WERI-Rb-1 (cell line): ENCODE measurements at places on chromosomes 12 and 14.

DNA sequence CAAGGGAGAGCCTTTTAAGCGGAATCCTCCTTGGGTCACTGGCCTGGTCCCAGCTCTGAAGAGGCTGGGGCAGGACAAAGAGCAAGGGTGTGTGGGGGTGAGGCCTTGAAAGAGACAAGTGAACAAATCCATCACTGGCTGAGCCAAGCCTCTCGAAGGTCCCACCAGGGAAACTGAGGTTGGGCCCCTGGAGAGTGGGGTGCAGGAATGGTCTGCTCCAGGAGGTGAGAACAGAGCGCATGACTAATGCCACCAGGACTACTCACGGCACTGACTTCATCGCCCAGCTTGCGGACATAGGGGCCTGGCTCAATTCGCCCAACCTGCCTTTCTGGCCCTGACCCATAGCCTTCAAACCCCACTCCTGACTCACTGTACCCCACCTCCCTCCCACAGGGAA, 19.2 kb upstream of the DEGS2 start:
- no peak for DNase-seq

DNA sequence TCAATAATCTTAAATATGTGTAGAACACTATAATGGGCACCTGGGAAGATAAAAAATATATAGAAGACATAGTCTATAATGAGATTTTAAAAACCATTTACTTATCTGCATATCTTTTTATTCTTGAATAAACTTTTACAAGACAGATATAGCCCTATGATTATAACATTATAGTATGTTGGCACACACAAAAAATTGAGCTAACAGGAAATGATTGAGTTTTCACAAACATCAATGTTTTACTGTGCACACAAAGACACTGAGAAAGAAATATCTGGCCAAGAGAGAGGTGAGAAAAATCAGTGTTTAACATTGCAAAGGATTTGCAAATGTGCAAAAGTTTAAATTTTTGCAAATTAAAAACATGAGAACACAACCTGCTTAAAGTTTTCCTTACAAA, 124.3 kb downstream of the BBS10 start:
- no peak for DNase-seq

- no peak for DNase-seq
These were observed 877 bp downstream of the BAG5 start for GRCh38 chr14:103561381-103562178.

GRCh38 chr12:108090932-108091678, 38.0 kb upstream of the WSCD2 start:
- no peak for DNase-seq

- DNase-seq: peak; percentile 92
These were observed 88.2 kb downstream of the CHGA start for GRCh38 chr14:93011141-93011529.

GRCh38 chr12:58154359-58154758, 213.0 kb downstream of the ATP23 start:
- no peak for DNase-seq

DNA sequence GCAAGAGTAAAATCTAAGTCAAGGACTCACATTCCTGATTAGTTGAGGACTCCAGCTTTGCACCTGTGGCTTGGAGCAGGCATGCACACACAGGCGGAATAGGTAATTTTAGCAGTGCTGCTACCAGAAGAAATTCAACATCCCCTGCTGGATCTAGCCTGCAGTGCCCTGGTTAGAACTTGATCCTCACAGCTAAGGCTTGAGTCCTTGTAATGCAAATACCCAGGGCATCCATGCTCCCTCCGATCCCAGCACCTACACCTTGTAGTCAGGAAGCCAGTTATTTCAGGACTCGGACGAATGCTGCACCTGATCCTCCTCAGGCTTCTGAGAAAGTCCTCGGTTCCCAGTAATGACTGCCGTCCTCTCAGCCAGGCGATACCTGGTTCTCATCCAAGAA, 309.0 kb upstream of the AMIGO2 start:
- DNase-seq: no peak

DNA sequence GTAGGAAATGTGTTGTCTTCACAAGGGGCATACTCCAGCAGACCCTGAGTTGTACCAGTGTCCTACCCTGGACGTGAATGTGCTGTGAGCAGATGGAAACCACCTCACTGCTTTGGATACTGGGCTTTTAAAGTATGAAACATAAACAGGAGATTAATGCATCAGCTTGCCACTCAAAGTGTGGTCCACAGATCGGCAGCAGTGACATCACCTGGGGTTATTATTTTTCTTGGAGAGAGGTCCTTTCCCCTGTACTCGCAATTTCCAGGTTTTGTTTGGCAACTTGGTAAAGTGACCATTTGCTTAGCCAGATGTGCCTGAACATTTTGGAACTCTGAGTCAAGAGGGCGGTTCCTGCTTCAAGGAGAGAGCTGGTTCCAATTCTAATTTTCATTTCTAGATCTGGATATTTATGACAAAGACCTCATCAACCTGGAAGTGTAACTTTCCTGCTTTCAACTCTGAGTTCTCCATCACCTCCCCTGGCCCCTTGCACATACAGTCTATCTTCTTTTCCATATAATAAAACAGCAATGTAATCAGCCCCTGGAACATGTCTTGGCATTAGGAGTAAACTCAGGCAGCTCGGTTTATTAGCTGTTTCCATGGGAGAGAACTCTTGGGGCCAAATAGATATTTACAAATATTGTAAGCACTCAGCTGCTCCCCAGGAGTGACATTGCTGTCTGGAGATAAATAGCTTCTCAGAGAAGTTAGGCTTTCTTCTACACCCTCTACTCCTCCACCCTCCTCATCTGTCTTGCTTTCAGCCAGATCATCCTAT, 237.0 kb upstream of the TBX3 start:
- DNase-seq: no peak

DNA sequence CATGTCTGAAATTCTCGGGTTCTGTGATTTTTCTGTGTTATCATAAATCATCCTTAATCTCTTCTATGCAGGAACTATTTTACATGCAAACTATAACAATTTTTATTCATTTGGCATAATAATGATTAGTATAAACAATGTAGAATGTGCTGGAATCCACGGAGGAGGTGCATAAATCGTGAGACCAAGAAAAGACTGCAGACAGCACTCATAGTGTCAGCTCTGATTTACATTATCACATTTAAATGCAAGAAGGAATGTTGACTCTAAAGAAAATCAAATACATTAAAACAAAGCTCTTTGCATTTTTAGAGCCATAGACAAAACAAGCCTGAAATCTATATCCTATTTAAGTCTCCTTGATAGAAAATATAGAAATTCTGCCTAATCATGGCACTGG, 501.7 kb upstream of the STXBP6 start:
- DNase-seq: no peak

DNA sequence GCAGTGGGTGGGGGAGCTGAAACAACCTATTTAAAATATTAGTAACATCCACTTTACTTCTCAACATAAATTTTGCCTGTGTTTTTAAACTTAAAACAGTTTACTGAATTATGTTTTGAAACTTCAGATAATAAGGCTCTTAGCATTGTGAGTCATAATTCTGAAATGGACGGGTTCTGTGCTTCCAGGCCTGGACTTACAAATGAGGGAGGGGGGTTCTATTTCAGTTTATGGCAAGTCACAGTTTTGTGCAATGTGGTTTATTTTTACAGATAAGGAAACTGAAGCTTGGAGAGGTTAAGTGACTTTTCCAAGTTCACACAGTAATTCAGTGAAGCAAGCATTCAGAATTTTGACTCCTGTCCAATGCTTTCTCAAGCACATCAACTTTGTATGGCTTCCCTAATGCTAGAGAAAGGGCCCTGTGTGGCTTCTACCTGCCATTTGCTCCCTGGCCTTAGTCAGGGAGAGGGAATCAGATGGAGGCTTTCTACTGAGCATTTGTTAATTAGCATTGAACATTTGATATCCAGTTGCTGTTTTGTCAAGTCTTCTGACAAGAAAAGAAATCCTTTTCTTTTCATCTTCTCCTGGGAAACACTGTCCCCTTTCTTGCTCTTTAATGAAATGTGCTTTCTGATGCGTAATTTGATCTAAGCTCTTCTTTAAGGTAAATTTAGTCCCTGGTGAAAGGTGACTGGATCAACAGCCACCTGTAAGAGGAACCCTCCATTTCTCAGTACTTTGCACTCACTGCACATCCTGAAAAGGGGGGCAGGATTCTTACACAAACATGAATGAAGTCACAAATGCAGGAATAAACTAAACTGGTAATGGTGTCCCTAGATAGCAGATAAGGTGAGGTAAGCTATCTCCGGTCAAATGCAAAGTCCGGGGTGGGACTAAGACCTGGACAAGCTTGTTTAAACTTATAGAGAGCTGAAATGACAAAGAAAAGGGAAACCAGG, 2.5 kb upstream of the SALL2 start:
- DNase-seq: no peak

DNA sequence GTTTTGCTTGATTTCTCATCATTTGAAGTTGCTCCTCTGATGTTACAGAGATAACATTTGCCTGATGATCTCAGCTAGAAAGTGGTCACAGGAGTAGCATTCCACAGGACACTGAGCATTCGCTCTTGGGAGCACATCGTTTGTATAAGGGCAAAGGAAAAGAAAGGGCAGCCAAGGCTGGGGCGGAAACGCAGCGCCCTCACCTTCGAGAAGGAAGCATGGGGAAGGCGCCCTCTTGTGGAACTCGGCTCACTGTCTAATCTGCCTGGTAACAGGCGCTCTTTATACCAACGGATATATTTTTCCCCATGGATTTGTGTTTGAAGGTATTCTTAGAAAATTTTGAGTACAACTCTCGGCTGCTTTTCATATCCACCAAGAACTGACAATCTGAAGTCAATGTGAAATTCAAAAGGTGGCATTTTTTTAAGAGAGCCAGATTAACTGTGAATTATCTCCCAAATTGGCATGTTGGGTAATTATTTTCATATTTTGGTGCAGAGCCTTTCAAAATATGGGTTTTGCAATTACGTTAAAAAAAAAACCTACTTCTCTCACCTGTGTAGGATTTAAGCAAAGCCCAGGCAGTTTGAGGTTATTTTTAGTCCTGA, 172.7 kb downstream of the CAND1 start:
- peak; percentile 88 for DNase-seq

GRCh38 chr12:112258926-112259325, 123.3 kb downstream of the HECTD4 start:
- DNase-seq: no peak

DNA sequence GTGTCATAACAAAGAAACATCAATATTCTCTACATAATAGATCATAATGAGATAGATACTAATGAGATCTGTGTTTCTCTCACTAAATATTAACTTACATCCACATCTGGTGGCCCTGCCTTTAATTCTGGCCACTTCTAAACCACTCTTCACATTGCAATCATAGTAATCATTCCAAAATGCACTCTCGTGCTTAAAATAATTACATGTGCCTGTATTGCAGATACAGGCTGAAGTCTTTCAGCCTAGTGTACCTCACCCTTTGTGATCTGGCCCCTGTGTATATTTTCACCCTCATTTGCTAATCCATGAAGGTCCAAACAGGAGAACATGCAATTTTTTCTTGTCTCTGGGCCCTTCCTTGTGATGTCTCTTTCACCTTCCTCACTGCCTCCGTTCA, 108.0 kb downstream of the LIN7A start:
- DNase-seq: no peak

GRCh38 chr12:124402248-124403066, 107.6 kb downstream of the RFLNA start:
- no peak for DNase-seq

GRCh38 chr14:32809255-32809654, 129.4 kb upstream of the NPAS3 start:
- DNase-seq: no peak

- no peak for DNase-seq
These were observed 24.6 kb downstream of the GPR65 start for GRCh38 chr14:88029500-88029899.

GRCh38 chr12:92927055-92927435, 2.0 kb downstream of the EEA1 start:
- DNase-seq: no peak

DNA sequence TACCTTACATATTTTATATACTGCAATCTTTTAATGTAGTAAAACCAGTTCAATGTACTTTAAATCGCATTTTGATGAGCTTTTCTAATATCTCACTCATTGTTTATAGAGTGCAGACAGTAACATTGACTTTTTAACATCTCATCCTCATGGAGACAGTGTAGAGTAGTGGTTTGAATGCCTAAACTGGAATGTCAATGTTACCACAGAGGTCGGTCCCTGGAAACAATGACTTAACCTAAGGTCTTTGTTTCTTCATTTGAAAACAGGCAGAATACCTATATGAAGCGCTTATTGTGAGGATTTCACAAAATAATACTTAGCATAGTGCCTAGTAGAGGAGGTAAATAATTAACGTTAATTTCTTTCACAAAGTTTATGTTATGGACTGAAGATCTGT, 5.0 kb downstream of the CDK17 start:
- DNase-seq: no peak

DNA sequence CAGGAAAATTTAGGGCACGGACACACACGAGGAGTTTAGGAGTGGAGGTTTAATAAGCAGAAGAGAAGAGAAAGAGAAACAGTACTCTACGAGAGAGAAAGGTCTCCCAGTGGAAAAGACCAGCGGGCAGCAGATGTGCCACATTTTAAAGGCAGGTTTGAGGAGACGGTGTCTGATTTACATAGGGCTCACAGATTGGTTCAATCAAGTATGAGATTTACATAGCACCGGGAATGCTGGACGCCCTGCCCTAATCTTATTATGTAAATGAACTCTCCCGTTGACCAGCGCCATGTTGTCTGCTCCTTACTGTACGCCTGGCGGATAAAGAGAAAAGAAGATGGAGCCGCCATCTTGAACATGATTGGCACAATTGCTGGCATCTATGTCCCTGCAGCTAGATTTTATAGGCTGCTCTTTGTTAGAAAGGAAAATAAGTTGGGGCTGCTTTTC, 17.9 kb downstream of the NFKBIA start:
- DNase-seq: no peak

DNA sequence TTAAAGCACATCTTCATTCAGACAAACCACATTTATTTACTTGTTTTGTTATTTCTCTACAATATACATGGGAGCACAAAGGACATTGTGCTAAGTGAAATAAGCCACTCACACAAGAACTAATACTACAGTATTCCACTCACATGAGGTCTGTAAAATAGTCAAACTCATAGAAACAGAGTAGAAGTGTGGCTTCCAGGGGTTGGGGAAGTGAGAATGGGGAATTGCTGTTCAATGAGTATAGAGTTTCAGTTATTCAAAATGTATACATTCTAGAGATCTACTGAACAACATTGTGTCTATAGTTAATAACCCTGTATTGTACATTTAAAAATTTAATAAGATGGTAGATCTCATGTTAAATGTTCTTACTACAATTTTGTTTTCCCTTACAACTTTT, 88.8 kb downstream of the ATXN7L3B start:
- no peak for DNase-seq

GRCh38 chr14:59147007-59147406, 41.5 kb upstream of the DAAM1 start:
- DNase-seq: no peak

DNA sequence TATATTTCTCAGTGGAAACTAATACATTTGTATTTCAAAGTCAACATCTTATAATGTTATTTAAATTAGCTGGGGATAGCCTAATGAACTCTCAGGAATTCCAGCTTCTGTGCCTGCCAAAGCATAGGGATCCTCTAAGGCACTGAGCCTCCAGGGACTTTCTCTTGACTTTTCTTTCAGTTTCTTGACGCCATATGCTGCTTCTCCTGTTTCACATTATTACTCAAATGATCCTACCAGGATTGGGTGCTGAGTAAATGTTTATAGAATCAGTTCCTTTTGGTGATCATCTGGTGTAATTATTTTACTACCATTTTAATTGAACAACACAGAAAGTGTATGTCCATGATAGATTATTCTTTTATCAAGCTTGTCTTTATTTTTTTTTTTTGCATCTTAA, 7.9 kb downstream of the METTL25 start:
- DNase-seq: no peak
